ENCODE measurements at places on chromosomes 4 and X.

GRCh38 chr4:173998471-173999144, 284.9 kb downstream of the FBXO8 start:
- no peak for DNase-seq

DNA sequence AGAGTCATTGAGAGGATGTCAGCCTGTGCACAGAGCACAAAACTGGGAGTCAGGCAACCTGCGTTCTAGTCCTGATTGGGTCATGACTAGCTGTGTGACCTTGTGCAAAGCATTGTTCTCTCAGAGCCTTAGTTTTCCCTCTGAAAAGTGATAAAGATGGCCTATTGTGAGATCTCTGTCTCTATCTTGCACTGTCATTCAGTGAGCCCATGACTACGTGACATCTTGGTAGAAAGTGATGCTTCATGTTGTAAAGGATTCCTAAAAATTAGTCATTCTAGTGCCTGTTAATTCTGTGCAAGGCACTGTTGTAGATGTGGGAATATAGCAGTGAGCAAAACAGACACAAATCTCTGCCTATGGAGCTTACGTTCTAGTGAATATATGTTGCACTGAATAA, 2.5 kb downstream of the PGRMC1 start:
- no peak for DNase-seq

DNA sequence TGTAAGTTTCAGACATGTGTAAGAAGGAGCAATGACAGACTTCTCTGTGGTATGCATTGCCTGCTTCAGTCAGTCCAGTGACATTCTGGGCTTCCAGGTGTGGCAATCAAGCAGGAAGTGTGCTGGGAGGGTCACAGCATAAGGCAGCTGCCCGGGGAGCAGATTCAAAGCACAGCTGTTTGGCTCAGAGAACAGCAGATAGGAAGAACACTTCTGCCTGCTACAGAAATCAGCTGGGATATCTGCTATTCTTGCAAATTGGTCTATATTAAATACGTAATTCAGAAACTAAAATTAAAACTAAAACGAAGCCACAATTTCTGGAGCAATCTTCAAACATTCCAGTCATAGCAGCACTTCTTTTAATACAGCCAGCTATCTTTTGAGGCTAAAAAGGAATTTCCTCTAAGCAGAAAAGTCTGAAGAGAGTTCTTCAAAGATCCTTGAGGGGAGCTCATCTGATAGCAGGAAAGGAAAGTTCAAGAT, 47.5 kb upstream of the GALNT7 start:
- DNase-seq: no peak

GRCh38 chr4:38145741-38146140, 185.5 kb downstream of the PTTG2 start:
- no peak for DNase-seq

DNA sequence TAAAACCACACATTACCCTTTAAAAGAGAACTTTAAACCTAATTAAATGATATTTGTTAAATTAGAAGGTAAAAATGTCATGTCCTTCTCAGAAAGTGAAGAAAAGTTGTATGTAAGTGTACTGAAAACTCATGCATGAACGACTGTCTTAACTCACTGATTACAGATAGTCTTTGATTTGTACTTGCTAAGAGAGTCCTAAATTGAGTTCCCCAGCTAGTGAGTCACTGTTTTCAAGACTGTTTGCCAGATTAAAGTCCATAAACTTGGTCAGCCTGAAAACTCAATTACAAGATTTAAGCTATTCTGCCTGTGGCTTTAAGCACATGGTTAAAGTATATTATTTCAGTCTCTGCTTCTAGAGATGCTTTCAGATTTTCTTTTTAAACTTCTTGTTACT, 124.9 kb upstream of the ZCCHC13 start:
- no peak for DNase-seq

DNA sequence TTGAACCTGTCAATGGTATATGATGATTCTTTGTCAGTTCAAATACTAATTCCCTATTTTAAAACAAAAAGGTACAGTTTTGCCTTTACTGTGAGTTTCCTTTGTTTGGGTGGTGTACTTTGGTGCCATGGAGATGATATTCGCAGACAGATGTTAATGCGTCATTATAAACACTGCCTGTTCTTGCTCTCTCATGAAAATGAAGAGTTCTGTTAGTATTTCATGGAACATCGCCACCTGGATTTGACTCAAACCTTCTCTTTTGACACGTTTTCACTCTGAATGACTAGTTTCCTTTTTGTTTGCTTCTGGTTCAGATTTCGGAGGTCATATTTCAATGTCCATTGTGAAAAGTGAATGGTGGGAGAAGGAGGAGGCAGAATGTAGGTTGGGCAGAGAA, 6.9 kb upstream of the CTSO start:
- DNase-seq: no peak

DNA sequence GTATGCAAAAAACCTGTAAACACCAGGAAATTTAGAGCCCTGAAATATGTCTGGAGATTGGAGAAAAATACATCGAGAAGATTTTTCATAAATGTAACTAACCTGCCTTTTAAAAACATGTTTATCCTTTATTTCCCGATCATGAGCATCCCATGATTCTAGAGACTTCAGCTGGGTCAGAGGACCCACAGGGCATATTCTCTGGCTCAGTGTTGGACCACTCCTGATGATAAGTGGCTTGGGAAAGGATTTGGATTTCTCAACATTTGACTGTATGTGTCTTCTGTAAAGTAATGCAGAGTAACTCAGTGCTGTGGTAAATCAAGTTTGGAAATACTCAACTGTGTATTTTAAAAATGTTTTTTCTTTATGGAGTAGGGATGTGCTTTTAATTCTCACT, 40.0 kb upstream of the ANK2 start:
- no peak for DNase-seq

DNA sequence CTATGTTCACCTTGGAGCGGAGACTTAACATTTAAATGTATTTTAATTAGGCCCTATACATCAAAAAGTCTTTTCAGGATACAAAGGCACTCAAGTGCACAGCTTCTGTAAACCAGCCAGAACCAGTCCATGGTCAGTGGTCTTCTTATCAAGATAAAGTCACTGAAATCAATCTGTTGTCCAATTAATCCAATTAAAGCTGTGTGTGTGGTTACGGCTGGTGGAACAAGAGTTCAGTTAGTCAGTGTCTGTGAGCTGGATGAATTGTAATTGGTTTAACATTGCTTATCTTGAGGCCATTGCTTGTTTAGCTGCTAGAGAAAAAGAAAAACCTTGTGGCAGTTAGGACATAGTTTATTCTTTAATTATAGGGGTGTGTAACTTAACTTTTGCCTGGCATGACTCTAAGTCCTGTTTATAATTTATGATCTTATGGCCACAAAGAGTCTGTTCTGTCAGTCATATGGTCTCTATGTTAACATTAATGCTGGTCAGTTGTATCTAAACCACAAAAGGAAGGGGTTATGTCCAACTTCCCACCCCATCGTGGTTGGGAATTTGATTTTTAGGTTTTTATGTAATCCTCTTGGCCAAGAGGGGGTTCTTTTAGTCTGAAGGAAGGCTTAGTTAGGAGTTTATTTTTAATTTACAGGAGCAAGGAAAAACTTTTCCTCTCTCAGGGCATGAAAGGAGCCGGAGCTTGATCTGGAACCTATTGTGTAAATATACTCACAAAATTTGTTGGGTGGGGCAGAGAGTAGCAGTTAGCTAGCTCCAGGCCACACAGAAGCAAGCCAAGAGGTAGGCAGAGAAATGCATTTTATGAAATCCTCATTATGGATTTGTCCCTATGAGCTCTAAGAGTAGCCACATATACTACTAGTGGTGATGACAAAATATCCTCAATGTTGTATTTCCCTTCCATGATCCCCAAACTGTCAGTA, 665.7 kb upstream of the ACTRT1 start:
- DNase-seq: no peak

DNA sequence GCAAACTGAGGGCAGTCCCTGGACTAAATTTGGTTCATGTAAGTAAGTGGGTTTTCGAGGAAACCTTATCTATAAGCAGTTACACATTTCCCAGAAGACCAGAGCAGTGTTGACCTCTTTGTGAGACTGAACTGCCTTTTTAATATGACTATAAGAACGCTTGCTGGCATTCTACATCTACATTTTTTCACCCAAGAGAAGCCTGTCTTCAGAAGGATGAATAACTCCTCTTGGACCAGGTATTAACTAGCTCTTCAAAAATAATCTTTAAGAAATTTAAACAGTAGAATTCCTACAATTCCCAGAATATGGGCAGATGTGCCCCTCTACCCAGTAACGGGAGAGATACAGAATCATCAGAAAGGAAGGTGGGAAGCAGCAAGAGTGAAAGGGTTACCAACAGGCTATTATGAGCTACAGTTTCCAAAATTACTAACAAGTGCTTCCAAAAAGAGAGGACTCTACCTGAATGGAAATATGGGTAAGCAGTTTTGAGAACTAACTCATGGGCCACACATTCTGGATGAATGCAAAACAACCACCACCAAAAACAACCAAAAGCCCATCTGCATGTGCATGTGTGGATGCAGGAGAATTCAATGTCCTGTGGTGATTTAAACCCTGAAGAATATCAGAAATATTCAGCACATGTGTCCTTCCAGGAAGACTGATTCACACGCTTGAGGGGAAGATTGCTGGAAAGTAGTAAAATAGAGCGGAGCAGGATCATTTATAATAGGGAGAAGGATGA, 17.4 kb downstream of the BBS12 start:
- DNase-seq: no peak

Data from stimulated activated CD4-positive, alpha-beta T cell treated with anti-CD3 and anti-CD28 coated beads, Interleukin-4, amount 100 ng/mL, for 4 hours (primary cell).